ENCODE measurements at places on chromosomes 1 and 21.
A peak's percentile ranks its signal among the peaks of the same experiment; 100 is the strongest.

GRCh38 chr1:210092366-210092765, 140.2 kb upstream of the SERTAD4 start:
- DNase-seq, result no peak

DNA sequence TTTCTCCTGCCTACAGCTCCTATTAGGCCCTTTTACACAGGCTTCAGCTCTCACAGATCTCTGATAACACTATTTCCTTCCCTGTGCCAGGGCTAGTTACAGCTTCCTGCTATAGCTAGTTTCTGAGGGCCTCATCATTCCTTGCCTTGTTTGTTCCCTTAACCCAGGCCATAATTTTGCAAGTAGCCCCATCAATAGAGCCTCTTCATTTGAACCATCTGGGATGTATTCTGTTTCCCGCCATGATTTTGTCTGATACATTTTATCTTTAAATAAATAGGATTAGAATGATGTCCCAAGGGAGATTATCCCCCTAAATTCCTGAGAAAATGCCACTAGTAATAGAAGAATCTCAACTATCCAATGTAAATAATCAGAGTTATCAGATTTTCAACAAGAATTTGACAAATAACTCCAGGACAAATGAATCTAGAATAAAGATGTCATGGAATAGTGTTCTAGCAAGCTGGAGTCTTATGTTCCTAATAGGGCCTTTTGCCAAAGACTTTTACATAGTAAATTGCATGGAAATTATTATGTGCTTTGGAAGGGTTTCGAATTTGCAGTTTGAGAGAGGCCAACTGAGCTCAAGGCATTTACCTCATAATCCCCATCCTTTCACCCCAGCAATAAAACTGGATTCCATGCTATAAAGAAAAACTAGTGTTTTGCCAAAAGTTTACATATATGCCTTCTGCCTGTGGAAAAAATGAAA, 16.1 kb downstream of the IFT25 start:
- DNase-seq, result no peak

- no peak for DNase-seq
Observed at GRCh38 chr1:85460555-85461088, 4.3 kb downstream of the DDAH1 start.

DNA sequence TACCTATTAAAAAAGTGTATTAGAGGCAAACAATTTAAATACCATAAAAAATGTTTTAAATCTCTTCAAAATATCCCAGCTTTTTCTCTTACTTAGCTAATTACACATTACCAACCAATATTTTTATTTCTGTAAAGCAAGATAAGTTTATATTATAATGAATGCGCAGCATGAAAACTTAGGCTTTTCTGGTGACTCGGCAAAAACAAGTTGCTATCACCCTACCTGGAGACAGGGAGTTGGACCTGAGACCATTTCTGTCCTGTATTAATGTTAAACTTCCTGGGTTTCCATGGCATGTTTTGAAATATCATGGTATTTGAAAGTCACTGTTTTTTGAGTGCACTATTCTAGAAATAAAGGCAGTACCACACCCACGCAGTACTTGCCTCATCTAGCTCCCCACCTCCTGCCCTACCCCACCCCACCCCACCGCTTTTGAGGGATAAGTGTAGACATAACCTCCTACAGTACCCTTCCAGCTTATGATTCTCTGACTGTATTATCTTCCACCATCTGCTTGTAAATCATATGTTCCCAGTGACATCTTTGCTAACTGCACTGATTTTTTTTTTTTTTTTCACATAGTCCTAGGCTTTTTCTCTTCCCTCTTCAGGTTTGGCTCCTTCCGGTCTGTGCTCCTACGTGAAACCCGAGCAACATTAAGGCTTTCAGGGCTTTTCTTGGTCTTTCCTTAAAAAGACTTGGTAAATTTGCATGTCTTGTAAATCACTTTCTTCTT, 77.5 kb downstream of the PHTF1 start:
- no peak for DNase-seq

DNA sequence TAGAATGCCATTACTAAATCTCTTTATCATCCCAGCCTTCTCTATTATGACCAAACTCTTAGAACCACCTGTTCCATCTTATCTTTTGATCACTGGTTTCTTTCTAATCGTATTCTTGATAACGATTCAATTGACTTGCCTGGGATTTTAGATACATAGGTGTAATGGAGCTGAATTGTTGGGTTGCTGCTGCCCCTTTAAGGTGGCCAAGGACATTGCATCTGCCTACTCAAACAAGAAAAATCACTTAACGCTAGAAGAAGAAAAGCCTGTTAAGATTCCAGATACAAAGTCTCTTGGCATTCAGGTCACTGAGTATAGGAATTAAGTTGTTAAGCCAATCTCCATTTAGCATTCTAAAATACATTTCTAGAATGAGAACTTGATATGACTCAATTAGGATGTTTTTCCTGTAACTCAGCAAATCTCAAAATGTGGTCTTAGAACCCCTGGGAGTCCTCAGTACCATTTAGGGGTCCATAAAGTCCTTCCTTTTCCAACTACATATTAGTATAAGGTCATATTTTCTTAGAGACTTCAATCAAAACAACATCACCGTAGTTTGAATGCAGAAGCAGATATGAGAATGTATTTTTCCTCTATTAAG, 12.4 kb downstream of the NEXN start:
- peak; percentile 12 for DNase-seq

GRCh38 chr1:82901561-82901960, 1097.4 kb downstream of the TTLL7 start:
- DNase-seq, result no peak

DNA sequence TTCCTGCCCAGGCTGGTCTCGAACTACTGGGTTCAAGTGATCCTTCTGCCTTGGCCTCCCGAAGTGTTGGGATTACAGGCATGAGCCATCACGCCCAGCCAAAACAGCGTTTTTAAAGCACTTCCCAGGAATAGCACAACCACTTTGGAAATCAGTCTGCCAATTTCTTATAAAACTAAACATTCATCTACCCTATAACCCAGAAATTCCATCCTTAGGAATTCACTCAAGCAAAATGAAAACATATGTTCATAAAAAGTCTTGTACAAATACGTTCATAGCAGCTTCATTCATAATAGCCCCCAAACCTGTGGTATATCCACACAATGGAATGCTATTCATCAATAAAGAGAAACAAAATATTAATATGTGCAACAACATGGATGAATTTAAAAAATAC, 36.1 kb downstream of the PHC2 start:
- DNase-seq, result no peak

DNA sequence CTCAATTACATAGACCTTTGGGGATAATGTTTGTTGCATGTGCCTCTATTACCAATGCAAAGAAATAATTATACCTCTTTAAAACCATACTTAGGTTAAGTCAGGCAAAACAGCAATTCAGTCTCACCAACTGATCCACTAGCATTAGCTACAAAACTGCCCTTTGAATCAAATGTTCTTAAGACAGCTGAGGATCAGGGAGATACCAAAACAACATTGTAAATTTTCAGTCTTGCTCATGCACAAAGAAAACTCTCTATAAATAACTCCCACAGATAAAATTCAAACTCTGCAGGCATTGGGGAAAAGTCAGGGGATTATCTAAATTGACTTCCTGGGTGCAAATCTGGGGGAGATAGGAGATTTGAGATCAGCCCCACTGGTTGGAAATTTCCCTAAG, 100.9 kb upstream of the DPT start:
- DNase-seq, result no peak

DNA sequence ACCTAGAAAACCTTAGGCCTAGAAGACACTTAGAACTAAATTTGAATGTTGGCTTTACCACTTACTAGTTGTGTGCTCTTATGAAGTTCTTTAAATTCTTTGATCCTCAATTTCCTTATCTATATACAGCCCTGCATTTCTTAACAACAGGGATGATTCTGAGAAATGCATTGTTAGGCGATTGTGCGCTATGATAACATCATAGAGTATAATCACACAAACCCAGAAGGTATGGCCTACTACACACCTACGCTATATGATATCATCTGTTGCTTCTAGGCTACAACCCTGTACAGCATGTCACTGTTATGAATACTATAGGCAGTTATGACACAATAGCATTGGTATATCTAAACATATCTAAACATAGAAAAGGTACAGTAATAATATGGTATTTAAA, 137.4 kb downstream of the CHD1L start:
- no peak for DNase-seq

DNA sequence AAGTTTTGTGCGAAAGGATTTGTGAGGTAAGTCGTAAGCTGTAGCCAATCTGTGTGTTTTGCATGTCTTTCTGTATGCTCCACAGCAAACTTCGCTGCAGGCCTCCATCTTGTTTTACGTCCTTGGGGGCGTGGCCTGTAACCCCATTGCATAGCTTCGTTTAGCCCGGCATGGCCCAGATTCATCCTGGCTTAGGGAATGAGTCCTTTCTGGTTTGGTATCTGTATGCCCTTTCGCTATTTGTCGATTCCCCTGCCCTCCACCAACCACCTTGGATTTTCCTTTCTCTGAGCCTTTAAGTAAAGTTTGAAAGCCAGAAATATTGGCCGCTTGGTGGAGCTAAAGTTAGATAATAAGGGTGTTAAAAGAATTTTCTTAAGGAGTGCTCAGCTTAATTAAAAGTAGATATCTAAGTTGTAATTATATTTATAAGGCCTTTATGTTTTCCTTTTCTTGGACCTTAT, 1.1 kb downstream of the THEM4 start:
- DNase-seq, result no peak

GRCh38 chr1:50974618-50974935, 4.5 kb downstream of the CDKN2C start:
- DNase-seq, result no peak

DNA sequence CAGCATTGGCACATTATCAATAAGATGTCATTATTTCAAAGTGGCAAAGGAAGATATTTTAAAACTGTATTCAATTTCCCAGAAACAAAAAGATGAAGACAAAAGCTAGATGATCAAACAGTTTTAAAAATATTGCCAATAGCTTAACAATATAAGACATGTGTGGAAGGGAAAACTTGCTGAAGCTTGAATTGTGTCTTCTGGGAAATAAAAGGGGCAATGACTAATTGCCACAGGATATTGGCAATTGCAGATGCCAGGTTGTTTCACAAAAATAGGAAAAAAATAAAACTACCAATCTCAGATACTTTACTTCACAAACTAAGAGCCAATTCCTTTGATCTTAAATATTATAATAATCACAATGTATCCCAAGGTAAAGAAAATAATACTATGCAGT, 679.8 kb upstream of the ADAMTS5 start:
- DNase-seq, result no peak

DNA sequence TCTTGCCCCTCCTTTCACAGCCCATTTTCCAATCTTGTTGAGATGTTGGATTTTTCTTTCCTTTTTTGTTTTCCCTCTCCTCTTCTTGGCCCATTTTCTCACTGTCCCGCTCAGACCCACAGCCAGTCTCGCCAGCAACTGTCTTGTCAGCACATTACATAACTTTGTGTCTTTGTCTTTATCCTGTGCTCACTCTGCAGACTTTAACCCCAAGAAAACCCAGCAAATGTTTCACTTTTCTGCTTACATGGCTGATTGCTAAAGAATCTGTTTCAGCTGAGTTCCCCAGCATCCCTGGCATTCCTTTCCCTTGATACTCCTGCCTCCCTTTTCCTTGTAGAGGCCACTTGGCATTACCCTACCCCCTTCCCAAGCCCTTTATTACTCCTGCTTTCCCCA, 74.6 kb downstream of the ZNF648 start:
- no peak for DNase-seq

DNA sequence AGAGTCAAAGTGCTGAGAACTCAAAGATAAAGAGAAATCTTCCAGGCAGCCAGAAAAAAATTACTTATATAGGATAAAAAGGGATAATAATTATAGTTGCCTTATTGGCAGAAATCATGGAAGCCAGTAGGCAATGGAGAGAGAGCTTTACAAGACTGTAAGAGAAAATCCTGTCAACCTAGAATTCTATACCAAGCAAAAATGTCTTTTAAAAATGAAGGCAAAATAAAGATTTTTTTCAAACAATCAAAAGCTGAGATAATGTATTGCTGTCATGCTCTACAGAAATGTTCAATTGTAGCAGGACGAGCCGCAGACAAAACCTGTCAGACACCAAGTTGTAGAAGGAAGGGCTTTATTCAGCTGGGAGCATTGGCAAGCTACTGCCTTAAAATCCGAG, 26.8 kb upstream of the RAB4A start:
- no peak for DNase-seq

DNA sequence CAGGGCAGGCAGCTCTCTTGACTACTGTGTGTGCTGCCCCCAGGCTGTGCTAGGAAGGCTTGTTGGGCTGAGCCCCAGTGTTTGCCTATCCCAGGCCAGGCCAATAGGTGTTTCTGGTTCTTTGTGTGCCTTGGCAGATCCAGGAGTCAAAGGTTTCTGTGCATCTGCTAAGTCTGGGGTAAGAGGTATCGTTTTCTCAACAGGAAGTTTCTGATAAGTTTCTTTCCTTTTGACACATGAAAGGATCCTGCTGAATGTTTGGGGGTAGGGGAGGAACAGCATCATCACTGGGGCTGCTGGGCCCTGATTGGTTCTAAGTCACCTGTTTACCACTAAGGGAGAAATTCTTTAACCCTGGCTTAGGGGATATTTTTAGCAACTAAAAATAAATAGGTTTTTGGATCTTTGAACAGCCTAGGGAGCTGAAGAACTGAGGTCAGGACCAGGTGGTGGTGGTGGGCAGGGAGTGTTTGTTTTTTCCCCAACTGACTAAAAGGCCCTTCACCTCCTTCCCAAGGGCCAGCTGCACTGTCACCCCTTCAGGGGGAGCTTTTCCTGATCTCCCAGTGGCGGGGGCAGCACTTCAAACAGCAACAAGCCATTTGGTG, 85.1 kb downstream of the KCNN3 start:
- DNase-seq, result no peak

GRCh38 chr1:241356519-241357365, at the start of gene RGS7:
TSS of gene RGS7 (minus strand) at chr1:241357205.
- no peak for DNase-seq

DNA sequence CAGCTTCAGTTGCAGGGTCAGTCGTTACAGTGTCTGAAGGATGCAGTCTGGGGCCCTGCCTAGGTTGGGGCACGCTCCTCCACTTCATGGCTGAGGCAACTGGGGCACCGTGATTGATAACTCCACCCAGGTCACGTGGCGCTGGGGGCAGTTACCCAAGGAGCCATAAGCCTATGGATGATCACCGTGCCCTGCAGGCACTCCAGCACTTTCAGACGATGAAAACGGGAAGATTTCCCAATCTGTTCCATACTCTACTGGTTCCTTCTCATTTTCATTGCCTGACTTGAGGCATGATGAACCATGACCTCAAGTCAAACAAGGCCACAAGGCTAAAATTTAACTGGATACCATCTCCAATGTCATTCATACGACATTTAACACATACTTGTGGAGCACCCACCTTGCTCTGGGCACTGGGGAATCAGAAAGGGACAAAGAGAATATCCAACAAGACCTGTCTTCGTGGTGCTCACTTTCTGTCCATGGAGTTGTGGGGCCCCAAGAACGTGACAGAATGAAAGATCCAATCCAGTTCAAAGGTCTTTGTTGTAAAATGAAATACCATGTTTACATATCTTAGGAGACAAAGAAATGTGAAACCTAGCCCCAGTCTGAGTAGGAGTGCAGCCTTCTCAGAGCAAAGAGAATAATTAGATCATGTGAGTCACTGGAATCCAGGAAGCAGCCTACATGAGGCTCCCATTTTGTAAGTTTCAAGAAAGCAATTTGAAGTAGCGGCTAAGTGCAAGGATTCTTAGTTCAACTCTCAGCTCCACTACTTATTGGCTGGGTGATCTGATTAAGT, 39.4 kb upstream of the SPOCD1 start:
- no peak for DNase-seq

- no peak for DNase-seq
Observed at GRCh38 chr1:193335806-193336428, 149.5 kb upstream of the B3GALT2 start.
